Mammary epithelial cell (primary cell): ENCODE measurements at places on chromosomes 5 and 9.

DNA sequence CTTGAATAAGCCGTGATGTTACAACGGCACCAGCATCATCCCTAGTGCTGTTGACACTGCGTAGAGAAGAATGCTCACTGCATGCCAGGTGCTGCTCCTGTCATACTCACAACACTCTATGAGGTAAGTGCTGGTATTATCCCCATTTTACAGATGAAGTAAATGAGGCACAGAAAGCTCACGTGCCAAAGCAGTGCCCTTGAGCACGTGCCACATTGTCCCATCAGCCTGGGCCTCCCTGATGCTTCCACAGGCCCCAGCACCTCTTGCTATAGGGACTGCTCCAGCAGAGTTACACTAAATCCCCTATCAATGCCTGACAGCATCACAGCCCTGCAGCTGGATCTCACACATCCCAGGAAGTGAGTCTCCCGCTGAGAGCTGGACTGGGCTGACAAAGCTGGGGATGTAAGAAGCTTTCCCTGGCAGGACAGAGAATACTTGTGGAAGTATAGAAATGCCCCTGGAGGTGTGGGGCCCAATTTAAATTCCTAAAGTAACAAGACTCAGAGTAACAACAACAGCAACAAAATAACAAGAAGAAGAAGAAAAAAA lies 216.1 kb downstream of the FSTL4 start:
- no peak for DNase-seq

DNA sequence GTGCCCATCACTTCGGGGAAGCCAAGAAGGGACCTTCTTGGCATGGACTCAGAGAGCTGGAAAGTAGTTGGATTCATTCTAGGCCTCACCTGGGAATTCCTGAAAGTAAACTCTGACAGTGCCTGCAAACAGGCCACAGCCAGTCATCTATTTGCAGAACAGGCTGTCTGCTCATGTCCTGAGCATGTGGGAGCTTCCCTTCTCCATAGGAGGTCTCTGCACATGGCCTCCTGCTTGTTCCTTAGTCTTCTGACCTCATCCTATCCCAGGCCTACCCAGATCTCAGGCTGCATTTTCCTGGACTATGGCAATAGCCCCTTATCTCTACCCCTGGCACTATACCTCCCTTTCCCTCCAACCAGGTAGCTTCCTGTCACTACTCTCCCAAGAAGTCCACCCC lies 67.2 kb upstream of the FSTL4 start:
- DNase-seq = no peak

DNA sequence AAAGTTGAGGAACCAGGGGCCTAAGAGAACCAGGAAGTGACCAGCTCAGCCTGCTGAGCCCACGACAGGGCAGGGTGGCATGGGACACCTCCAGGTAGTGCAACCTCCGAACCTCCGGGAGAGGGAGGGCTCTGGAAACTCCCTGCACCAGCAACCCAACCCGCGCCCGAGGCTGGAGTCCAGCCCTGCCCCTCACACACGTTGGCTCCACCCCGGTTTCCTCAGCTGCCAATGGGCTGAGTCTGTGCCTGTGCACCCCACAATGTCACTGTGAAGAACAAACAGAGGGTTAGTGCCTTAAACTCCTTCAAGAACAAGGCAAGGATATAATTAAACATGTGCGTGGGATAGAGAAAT lies 17.0 kb upstream of the UNC5A start:
- peak; percentile 32 for DNase-seq

- DNase-seq = no peak
Measured at GRCh38 chr9:97935276-97935675, 2.7 kb downstream of the HEMGN start.

GRCh38 chr5:175246889-175247520 lies 197.0 kb downstream of the DRD1 start:
- no peak for DNase-seq

- DNase-seq = no peak
Measured at GRCh38 chr5:66351813-66352212, 207.7 kb downstream of the SREK1 start.

GRCh38 chr9:16579872-16580432 lies 290.5 kb downstream of the BNC2 start:
- no peak for DNase-seq

- DNase-seq = no peak
Measured at GRCh38 chr5:105849701-105850100, 1821.0 kb downstream of the EFNA5 start.

GRCh38 chr9:113598883-113599282 lies 135.4 kb downstream of the RGS3 start:
- DNase-seq = no peak

GRCh38 chr5:12073426-12073825 lies 169.2 kb upstream of the CTNND2 start:
- DNase-seq = no peak

GRCh38 chr9:34124926-34125325 lies 1.6 kb downstream of the DCAF12 start:
- DNase-seq = peak; percentile 23

DNA sequence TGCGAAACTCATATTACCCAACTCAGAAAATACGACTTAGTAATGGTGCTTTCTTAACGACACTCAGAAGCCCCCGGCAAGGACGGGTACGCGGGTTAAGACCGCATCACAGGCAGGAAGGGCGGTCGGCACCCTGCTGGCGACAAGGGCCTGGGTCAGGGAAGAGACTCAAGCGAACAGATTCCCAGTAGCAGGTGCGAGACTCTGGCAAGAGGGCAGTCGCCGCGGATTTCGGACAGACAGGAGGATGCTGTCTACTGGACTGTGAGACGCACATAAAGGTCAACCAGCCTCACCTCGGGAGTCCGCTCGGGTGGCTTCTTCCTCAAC lies 398 bp downstream of the RAPGEF6 start:
- DNase-seq = peak; percentile 54

DNA sequence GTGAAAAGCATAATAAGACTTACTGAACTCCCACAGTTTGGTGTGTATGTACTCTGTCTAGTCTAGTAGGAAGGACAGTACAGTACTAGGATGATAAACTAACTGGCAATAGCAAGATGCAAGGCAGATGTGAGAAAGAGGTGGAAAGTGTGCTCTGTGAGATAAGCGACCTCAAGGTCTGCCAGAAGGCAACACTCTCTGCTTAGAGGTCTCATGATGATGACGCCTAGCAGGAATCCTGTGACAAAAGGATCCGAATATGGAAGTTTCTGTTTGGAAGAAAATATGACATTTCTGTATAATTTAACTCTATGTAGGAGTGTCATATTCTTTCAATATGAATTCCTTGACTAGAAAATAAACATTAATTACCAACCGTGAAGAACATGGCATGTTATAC lies 112.2 kb downstream of the PLPPR1 start:
- DNase-seq = no peak

DNA sequence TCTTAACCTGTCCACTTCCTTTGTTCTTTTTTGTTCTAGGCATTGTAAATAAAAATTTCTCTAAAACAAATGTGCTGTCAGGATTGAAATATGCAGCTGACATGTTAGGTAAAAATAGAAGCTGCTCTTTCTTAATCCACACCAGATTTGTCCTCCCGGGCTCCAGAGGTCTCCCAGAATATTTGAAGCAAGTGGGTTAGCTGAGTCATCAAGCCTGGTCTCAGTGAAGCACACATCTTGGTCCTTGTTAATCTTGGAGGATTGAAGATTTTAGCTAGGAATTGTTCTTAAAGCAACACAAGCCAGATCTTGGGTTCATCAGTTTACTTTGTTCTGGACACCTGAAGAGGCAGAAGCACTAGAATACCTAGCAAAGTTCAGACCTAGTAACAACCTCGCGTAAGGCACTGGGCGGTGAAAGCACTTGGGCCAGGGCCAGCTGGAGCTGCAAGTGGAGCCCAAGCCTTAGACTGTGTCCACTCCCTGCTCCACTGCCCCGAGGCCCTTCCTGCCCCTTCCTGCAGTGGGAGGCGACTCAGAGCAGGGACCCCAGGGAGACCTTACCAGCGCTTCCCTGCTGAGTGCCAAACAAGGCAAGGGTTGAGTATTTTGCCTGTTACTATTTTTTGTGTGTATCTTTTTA lies 36.5 kb downstream of the HABP4 start:
- no peak for DNase-seq

- no peak for DNase-seq
Measured at GRCh38 chr5:147752666-147753290, 29.8 kb downstream of the JAKMIP2 start.

- DNase-seq = no peak
Measured at GRCh38 chr9:34145165-34145564, 18.7 kb upstream of the DCAF12 start.

DNA sequence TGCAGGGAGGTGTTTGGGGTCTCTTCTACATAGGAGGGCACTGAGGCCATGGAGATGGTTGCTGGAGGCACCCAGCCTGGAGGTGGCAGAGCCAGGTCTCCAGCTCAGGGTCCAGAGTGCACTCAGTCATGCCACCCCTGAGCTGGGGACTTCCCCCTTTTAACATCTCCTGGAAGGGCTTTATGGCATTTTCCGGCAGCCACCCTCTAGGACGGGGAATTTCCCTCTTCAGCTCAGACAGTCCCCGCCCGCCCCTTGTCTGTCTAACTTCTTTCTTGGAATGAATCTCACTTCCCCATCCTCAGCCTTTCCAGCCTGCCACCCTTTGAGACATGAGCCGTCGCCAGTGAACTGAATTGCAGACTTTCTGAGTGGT lies 49.9 kb downstream of the COL15A1 start:
- DNase-seq = no peak

GRCh38 chr5:137828180-137828579 lies 39.5 kb upstream of the MYOT start:
- DNase-seq = no peak

- DNase-seq = no peak
Measured at GRCh38 chr5:55991768-55992486, 2.8 kb downstream of the IL6ST start.

GRCh38 chr9:2228641-2229040 lies 213.5 kb downstream of the SMARCA2 start:
- no peak for DNase-seq

- DNase-seq = no peak
Measured at GRCh38 chr5:74428275-74428674, 212.3 kb downstream of the ENC1 start.

- DNase-seq = no peak
Measured at GRCh38 chr5:160175438-160176218, 53.7 kb upstream of the FABP6 start.

GRCh38 chr5:113748403-113748802 lies 234.9 kb downstream of the YTHDC2 start:
- peak; percentile 7 for DNase-seq

GRCh38 chr5:130652176-130652575 lies 512.9 kb downstream of the HINT1 start:
- DNase-seq = peak; percentile 95

DNA sequence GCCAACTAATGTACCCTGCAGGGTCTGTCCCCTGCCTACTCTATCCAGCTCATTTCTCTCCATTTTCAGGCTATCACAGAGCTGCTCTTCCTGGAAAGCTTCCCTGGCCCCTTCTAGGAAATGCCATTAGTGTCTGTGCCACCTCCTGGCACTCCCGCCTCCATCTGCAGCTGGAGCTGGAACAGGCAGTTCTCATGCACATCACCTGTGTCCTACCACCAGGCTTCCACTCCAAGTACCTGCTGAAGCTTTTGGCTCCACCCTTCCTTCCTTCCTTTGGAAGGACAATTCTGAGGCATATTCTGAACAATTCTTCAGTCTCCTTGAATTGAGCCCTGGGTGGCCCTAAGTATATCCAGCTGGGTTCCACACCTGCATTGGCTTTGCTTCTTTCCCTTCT lies 156.2 kb upstream of the ZNF618 start:
- no peak for DNase-seq

DNA sequence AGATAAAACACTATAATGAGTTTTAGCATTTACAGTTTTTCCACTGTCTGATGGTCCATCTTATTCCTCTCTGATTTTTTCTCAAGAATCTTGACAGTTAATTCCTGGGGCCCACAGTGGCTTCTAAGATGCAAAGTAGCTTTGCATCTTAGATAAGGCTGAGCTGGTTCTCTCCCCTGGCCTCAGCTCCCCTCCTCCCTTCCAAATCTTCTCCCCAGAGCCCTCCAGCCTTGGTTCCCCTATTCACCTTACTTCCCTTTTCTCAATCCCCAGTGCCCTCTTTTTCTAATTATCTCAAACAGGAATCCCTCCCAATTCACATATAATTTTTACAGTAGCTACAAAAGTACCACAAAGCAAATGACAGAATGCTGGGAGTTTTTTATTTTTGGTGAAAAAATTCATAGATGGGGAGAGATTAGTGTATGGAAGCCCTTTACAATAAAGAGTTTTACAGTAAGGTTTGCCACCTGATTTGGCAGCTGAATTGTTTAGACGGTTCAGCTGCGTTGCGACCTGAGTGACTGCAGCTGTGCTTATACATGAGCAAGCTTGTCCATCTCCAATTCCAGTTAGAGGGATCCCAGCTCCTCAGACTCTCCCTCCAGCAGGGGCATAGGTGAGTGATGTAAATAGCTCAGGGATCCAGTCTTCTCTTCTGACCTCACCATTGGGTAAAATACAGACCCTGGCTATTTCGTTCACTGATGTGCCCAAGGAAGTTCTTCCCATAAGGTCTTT lies 51.4 kb upstream of the CKMT2 start:
- no peak for DNase-seq

GRCh38 chr5:111070272-111071134 lies 1.0 kb upstream of the TSLP start:
- no peak for DNase-seq

DNA sequence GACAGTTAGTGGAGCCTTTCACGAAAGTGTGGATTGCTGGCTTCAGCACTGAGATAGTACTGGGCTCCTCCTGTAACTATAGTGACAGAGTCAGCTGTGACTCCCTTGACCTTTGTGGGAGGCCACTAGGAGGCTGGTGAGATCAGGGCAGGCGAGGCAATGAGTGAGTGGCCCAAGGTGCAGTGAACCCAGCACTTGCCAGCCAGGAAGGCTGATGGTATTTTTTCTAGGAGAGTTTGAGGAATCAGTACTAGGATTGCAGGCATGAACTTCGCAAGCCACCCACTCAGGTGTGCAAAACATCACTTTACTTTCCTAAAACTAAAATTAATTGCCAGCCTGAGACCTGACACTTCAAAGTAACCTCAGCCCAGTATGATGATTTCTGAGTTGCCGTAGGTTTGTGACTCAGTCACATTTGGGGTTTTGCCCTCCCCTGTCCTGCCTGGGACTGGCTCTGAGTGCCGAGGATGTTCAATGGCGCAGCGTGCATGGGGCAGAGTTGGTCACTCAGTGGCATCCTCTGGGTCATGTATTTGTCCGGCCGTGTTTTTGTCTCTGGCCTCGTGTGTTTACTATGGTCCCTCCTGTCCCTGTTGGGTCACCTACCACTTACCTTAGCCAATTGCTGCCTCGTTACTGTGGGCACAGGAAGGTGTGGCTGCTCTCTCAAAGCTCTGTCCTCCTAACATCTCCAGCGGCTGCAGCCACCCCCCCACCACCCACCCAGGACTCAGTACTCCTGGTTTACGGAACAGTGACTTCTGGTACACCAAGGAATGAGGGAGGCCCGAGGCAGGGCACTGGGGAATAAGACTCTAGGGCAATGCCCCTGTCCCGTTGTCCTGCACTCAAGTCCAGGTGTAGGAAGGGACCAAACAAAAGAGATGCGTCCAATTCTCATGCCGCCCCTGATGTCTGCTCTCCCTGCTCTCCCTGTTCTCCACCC lies 67.2 kb downstream of the IL31RA start:
- DNase-seq = no peak
